GM13976 (cell line): ENCODE measurements at places on chromosomes 13 and 19.
A peak's percentile ranks its signal among the peaks of the same experiment; 100 is the strongest.

DNA sequence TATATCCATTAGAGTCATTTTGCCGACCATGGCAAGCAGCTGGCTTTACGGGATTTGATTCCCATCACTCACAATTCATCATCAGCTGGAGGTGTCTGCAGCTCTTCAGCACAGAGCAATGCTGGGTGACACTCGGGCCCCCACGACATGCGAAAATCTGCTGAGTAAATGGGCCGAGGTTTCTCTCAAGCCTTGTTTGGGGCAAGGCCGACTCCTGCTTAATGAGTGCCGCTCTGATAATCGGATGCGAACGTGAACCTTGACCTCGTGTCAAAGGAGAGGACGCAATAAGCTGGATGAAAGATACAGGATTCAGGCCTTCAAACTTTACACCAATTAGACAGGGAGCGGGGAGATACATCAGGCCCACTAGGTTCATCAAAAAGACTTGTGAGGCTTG, 65.2 kb downstream of the GGACT start:
- DNase-seq = no peak

- no peak for DNase-seq
These were observed 103.8 kb downstream of the RGCC start for GRCh38 chr13:41561170-41561569.

DNA sequence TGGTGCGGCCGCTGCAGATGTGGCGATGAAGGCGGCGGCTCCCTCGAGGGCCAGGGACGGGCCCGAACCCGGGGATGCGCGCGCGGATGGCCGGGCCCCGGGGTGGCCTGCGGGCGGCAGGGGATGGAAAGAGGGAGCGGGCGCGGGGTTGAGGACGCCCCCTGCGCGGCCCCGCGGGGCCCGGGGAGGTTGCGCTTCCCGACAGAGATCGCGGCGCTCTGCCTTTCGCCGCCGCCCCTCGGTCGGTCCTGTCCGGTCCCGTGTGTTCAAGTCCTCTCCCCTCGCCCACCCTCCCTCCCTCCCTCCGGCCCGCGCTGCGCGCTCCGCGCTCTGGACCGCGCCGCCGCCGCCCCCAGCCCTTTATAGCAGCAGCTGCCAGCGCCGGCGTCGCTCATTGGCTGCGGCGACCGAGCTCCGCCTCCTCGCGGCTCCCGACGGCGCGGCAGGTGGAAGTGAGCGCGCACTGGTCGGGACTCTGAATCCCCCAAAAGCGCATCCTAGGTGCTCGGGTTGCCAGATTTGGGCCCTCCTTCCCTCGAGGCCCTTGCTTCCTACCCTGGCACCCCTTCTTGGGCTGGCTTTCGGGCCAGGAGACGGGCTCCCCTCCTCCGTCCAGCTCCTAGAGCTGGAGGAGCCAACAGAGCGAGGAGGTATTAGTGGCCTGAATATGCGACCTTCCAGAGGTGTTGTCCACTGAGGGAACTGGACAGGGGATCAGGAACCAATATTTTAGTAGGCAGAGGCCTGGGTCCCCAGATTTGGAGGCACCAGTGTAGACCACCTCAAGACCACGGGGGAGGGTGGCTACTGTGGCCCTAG, at the start of gene ELAVL3:
ELAVL3 (minus strand) TSS at position 332 of the 819 bp plus-strand sequence. CDS start 438 bp downstream, outside the sequence.
- DNase-seq = peak; percentile 42

DNA sequence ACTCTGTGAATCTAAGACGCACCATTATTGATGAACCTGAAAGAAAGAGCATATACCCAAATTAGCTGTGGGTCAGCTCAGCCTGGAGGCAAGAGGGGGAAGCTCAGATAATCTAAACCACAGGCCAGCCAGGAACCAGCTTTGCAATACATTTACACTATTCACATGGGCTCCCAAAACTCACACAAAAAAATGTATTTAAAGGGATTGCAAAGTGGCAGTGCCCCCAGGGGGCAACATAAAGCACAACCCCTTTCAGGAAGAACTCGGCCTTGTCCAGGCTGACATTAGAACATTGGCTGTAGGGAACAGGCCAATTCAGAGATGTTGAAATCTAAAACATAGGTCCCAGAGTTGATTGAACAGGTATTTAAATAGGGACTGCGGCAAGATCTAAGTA, 3.2 kb upstream of the PROZ start:
- DNase-seq = no peak

GRCh38 chr13:98484289-98485219, 92.4 kb downstream of the STK24 start:
- DNase-seq = peak; percentile 77

- peak; percentile 65 for DNase-seq
These were observed 113.2 kb downstream of the TM9SF2 start for GRCh38 chr13:99614465-99614885.

GRCh38 chr19:7970716-7971448, 27.4 kb upstream of the TIMM44 start:
- peak; percentile 73 for DNase-seq

DNA sequence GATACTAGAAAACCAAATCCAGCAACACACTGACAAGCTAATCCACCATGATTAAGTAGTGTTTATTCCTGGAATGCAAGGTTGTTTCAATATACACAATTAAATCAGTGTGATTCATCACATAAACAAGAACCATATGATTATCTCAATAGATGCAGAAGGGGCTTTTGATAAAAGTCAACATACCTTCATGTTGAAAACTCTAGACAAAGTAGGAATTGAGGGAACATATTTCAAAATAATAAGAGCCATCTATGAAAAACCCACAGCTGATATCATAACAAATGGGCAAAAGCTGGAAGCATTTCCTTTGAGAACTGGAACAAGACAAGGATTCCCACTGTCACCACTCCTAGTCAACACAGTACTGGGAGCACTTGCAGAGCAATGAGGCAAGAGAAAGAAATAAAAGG, 213.6 kb upstream of the CSNK1A1L start:
- no peak for DNase-seq

- DNase-seq = no peak
These were observed 75.0 kb downstream of the TEX26 start for GRCh38 chr13:31007417-31007816.
